ENCODE measurements at places on chromosomes 12 and 14. TPM values are rescaled to one million over a fixed set of nuclear protein-coding genes. Genes with fewer than 3 reads are reported as not detected.
A peak's percentile ranks its signal among the peaks of the same experiment; 100 is the strongest.

The TCTN2 gene
- 6.1 TPM for total RNA-seq

The ARID4A gene
- total RNA-seq = 21.4 TPM

The AQP6 gene
- total RNA-seq = not detected

The SLC15A4 gene
- total RNA-seq = 12.0 TPM

The FAM181A gene
- not detected for total RNA-seq

- no peak overlapping the region for H3K27ac ChIP-seq
- no peaks in the 10 kb centered on the region for H3K36me3 ChIP-seq
- no peaks in the 10 kb centered on the region for H3K27me3 ChIP-seq
Measured at GRCh38 chr14:62532181-62532580, 513.1 kb downstream of the KCNH5 start.

- no peak overlapping the region for H3K4me3 ChIP-seq
- no peaks in the 10 kb centered on the region for H3K4me1 ChIP-seq
- H3K27ac ChIP-seq = no peak overlapping the region
Measured at GRCh38 chr12:45324391-45324790, 108.5 kb downstream of the ANO6 start.

DNA sequence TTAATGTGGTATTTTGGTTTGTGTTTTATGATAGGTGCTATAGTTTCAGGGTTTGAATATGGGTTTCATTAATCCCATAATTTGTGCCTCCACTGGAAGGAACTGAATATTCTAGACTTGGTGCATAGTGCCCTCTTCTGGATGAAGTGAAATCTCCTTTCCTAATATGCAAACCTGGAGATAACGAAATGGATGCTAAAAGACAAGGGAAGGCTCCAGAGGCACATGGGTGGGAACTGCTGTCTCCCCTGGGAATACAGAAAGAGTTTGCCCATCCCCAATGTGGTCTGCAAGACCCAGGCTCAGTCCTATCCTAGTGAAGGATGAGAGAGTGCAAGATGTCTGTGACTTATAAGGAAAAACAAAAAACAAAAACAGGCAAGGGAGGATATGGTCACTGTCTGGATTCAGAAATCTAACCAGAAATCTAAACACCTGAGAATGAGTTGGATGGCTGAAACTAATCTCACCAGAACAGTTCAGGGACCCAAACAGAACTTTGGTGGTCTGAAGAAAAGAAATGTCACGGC, 142.3 kb upstream of the TMPO start:
- no peak overlapping the region for H3K27ac ChIP-seq
- H3K4me3 ChIP-seq = no peak overlapping the region
- no peaks in the 10 kb centered on the region for H3K4me1 ChIP-seq
- no peak for DNase-seq

DNA sequence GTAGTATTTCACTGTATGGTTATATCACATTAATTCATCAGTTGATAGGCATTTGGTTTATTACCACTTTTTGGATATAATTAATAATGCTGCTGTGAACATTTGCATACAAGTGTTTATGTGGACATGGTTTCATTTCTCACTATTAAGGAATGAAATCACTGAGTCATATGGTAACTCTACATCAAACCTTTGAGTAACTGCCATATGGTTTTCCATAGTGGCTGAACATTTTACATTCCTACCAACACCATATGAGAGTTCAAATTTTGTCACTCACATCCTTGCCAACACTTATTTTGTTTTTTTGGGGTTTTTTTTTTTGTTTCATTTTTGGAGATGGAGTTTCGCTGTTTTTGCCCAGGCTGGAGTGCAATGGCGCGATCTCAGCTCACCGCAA, 30.2 kb upstream of the EAPP start:
- no peak overlapping the region for H3K4me3 ChIP-seq
- H3K27me3 ChIP-seq = no peaks in the 10 kb centered on the region
- H3K4me1 ChIP-seq = no peaks in the 10 kb centered on the region
- H3K27ac ChIP-seq = no peak overlapping the region
- H3K36me3 ChIP-seq = peaks cover 12% of the 10 kb centered on the region
- no peak for DNase-seq

GRCh38 chr12:39502726-39503125, 59.8 kb upstream of the KIF21A start:
- DNase-seq = no peak
- no peak overlapping the region for H3K4me3 ChIP-seq
- H3K27ac ChIP-seq = no peak overlapping the region
- no peaks in the 10 kb centered on the region for H3K27me3 ChIP-seq
- H3K36me3 ChIP-seq = no peaks in the 10 kb centered on the region
- no peaks in the 10 kb centered on the region for H3K4me1 ChIP-seq

- H3K36me3 ChIP-seq = no peaks in the 10 kb centered on the region
- H3K4me3 ChIP-seq = no peak overlapping the region
- DNase-seq = no peak
- no peaks in the 10 kb centered on the region for H3K27me3 ChIP-seq
Measured at GRCh38 chr12:3704512-3705353, 48.2 kb downstream of the CRACR2A start.

GRCh38 chr14:29311983-29312382, 545.4 kb downstream of the FOXG1 start:
- H3K27me3 ChIP-seq = no peaks in the 10 kb centered on the region
- H3K4me1 ChIP-seq = no peaks in the 10 kb centered on the region
- no peak overlapping the region for H3K27ac ChIP-seq
- no peaks in the 10 kb centered on the region for H3K36me3 ChIP-seq
- DNase-seq = no peak
- H3K4me3 ChIP-seq = no peak overlapping the region

- no peaks in the 10 kb centered on the region for H3K4me1 ChIP-seq
- H3K4me3 ChIP-seq = no peak overlapping the region
- no peak for DNase-seq
Measured at GRCh38 chr12:76508128-76508980, 51.2 kb downstream of the OSBPL8 start.

GRCh38 chr14:62667421-62667914, 377.8 kb downstream of the KCNH5 start:
- H3K27ac ChIP-seq = no peak overlapping the region
- no peak for DNase-seq
- no peak overlapping the region for H3K4me3 ChIP-seq
- no peaks in the 10 kb centered on the region for H3K36me3 ChIP-seq
- no peaks in the 10 kb centered on the region for H3K27me3 ChIP-seq
- H3K4me1 ChIP-seq = no peaks in the 10 kb centered on the region

DNA sequence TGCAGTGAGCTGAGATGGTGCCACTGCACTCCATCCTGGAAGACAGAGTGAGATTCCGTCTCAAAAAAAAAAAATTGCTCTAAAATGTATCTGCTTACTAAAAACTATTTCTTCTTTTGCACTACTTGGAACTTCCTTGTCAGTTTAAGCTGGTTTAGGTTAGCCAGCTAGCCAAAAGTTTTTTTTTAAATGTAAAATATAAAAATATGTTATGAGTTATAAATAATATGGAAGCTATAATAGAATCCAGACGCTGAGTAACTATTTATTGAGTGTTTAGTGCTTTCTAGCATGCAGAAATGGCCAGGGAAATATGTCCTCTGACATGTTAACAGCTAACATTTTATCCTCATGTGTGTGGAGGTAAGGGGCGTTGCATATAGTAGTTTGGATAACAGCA, 85.6 kb downstream of the PLEKHA5 start:
- DNase-seq = no peak
- no peaks in the 10 kb centered on the region for H3K27me3 ChIP-seq
- no peak overlapping the region for H3K27ac ChIP-seq
- H3K4me1 ChIP-seq = no peaks in the 10 kb centered on the region
- no peaks in the 10 kb centered on the region for H3K36me3 ChIP-seq

GRCh38 chr12:14327711-14328110, 37.8 kb upstream of the ATF7IP start:
- DNase-seq = no peak
- H3K36me3 ChIP-seq = no peaks in the 10 kb centered on the region
- H3K27me3 ChIP-seq = no peaks in the 10 kb centered on the region
- H3K4me3 ChIP-seq = no peak overlapping the region
- H3K4me1 ChIP-seq = no peaks in the 10 kb centered on the region
- H3K27ac ChIP-seq = no peak overlapping the region

DNA sequence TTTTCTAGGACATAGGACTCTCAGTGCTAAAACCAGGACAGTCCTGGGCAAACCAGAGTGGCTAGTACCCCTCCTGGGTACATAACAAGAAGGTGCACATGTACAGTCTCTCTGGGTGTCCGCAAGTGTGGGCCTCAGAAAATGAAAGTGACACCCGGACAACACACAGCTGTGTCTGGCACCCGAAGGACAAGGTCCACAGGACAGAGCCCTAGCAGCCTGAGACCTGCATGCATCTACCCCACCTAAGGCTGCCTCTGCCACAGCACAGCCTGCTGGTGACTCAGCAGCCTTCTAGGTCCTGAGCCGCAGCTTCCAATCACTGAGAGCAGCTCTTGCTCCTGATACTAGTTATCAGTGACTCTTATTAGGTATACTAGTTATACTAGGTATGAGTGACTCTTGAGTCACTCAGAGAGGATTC, 784.1 kb upstream of the TBX3 start:
- peak; percentile 66 for DNase-seq
- no peaks in the 10 kb centered on the region for H3K36me3 ChIP-seq
- H3K27me3 ChIP-seq = no peaks in the 10 kb centered on the region
- H3K4me1 ChIP-seq = no peaks in the 10 kb centered on the region

DNA sequence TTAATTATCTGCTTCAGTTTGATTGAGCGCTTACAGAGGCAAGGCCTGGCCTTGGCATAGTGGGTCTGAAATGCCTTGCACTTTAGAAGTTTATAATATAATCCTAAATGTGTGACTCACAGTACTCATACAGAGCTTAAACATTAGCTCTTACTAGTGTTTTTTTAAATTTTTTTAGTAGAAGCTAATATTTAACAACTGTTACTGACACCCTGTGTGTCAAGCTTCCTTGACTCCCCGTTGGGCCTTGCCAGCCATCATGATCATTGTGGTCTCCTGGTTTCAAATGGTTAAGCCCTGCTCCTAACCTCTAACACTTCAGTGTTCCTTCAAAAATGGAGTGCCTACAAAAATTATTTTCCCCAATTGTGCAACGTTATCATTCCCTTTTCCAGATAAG, 126.9 kb downstream of the GALC start:
- no peak overlapping the region for H3K4me3 ChIP-seq
- DNase-seq = no peak
- H3K27ac ChIP-seq = no peak overlapping the region
- H3K4me1 ChIP-seq = no peaks in the 10 kb centered on the region
- no peaks in the 10 kb centered on the region for H3K27me3 ChIP-seq

GRCh38 chr12:19397534-19397933, 41.8 kb upstream of the AEBP2 start:
- H3K4me1 ChIP-seq = no peaks in the 10 kb centered on the region
- H3K36me3 ChIP-seq = no peaks in the 10 kb centered on the region
- no peak overlapping the region for H3K27ac ChIP-seq
- DNase-seq = no peak

- H3K4me3 ChIP-seq = peak overlapping the region; percentile 86
- H3K27ac ChIP-seq = peak overlapping the region; percentile 97
- no peaks in the 10 kb centered on the region for H3K36me3 ChIP-seq
- no peaks in the 10 kb centered on the region for H3K27me3 ChIP-seq
Measured at GRCh38 chr12:123363740-123364531, 711 bp downstream of the SBNO1 start.

DNA sequence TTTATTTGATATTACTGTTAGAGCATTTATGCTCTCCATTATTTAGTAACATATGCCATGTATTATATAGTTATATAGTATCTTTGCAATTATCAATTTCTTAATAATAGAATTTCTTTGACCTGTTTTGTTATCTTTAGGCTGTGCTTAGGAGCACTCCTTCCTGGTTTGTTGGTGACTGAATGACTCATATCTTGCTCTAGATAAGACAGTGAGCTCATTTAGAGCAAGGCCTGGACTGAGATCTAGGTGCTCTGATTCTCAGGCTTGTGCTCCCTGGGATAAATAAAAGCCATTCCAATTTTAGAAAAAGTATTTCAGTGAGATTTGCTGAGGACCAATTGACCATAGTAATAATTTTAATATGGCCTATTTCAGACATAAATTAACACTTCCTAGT, 951.2 kb downstream of the FLRT2 start:
- DNase-seq = no peak
- no peaks in the 10 kb centered on the region for H3K27me3 ChIP-seq
- H3K27ac ChIP-seq = no peak overlapping the region
- H3K36me3 ChIP-seq = no peaks in the 10 kb centered on the region

- H3K4me3 ChIP-seq = no peak overlapping the region
- no peak for DNase-seq
- H3K4me1 ChIP-seq = no peaks in the 10 kb centered on the region
- H3K27ac ChIP-seq = no peak overlapping the region
- H3K36me3 ChIP-seq = no peaks in the 10 kb centered on the region
Measured at GRCh38 chr14:49364752-49365117, 221.4 kb downstream of the RPS29 start.

- H3K27me3 ChIP-seq = no peaks in the 10 kb centered on the region
- H3K4me3 ChIP-seq = no peak overlapping the region
- H3K4me1 ChIP-seq = no peaks in the 10 kb centered on the region
- H3K27ac ChIP-seq = no peak overlapping the region
- no peak for DNase-seq
- H3K36me3 ChIP-seq = no peaks in the 10 kb centered on the region
Measured at GRCh38 chr14:96261053-96261452, 5.0 kb downstream of the BDKRB1 start.

All from colonic mucosa (tissue), 4 donors.